Daoy (cell line): ENCODE measurements at places on chromosomes 7 and 10. TPM values are rescaled to one million over a fixed set of nuclear protein-coding genes. Genes with fewer than 3 reads are reported as not detected.

- no peak for DNase-seq
Measured at GRCh38 chr7:131511071-131511470, 45.4 kb downstream of the PODXL start.

DNA sequence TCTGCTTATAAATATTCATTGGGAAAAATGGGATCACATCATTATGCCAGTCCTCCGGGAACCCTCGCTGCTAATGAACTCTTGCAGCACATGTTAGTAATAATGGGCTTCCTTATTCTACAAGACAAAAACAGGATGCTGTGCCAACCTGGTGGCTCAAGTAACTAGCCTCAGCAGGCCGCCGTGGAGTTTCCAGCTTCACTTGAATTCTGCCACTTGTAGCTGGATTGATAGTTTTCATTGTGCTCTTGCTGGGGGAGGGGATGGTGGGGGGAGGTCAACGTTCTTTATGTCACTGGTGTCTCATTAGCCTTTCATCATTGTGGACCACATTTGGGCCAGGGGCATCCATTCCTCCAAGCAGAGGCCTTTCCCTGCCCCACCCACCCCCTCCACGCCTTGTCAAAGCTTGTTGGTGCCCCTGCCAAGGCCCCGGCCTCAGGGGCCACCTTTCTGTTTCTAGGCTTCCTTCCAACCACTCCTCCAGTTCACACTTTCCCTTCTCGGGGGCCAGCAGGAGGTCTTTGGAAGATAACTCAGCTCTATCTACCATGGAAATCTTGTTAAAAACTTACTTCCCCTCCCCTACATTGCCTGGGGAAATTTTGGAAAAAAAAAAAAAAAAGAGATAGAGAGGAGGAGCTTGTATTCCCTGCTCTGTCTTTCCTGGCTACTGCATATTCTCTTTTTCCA is 153.9 kb downstream of the BMPER start:
- no peak for DNase-seq

DNA sequence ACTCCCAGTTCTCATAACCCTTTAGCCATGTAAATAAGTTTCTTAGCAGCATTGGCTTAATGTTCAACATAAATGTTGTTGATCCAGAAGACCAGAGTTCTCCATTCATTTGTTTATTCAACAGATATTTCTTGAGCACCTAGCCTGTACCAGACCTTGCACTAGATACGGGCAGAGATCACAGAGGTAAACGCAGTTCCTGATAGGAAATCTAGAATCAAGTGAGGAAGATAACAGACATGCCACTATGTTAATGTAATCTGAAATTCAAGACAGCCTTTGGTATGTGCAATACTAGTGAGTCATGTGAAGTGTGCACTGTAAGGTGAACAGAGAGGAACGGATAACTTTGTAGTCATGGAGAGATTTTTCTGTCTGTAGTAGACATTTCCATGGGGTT is 3.0 kb downstream of the BUB3 start:
- DNase-seq: no peak

- no peak for DNase-seq
Measured at GRCh38 chr7:27071622-27072390, 24.0 kb downstream of the HOXA1 start.

DNA sequence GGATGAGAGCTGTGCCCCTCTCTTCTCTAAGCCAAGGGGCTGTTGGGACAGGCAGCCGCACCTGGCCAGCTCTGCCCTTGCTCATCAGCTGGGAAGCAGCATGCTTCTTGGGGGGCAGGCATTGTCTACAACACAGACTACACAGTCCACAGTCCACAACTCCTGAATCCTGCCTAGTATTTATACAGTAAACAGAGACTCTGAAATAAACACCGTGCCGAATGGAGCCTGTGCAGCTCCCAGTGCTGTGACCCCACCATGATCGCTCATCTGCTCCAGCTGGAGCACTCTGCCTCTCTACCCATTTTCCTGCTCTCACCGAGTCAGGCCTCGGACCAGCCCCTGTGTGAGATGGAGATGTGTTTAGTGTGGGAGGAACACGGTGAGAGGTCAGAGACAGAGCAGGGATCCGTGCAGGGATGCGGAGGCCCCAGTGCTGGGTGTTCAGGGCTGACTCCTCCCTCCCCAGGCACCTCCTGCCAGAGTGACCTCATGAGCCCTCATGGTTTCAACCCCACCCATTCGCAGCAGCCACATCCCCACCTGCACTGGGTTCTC is 608.0 kb downstream of the DNAJB6 start:
- no peak for DNase-seq

DNA sequence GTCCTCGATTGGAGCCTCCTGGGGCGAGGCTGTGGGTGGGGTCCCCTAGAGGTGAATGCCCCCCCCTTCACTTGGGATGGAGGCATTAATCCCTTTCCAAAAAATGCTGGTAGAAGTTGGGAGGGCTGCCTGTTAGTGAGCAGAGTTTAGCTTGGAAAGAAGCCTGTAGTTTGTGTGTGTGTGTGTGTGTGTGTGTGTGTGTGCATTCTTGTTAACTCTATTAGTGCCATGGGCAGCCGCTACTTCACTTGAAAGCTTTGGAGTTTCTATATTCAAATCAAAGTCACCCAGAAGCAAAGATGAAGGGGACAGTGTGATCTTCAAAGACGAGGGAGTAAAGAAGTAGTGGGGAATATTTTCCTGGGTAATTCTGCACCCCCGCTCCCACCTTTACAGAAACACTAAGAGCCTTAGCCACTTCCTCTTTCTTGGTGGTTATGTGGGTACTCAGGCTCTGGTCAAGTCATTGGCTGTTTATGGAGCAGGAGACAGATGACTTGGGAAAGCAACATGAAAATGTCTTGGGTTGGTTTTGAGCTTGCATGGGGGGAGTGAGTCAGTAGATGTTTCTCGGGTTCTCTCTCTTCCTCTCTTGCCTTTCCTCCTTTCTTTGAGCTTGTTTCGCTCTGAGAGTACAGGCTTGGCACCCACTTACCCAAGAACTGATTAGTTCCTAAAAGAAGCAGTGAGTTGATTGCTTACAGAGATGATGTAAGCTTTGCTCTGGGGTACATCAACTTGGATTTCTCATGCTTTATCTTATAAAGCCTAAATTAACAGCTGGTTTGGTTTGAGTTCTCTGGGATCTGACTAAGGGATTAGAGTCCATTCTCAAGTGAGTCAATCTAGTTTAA is 35.9 kb downstream of the TCF7L2 start:
- DNase-seq: peak; percentile 42

Gene AS3MT
- 0.34 and 0.54 TPM in 2 replicates for total RNA-seq
